ENCODE measurements at places on chromosomes 13 and 19. TPM values are rescaled to one million over a fixed set of nuclear protein-coding genes. Genes with fewer than 3 reads are reported as not detected.

- DNase-seq = no peak
Observed at GRCh38 chr19:44809577-44810233, 802 bp downstream of the BCAM start.

The KCTD12 gene
- polyA plus RNA-seq = 80.9 TPM

- DNase-seq = no peak
Observed at GRCh38 chr19:19538785-19539166, 711 bp downstream of the CILP2 start.

DNA sequence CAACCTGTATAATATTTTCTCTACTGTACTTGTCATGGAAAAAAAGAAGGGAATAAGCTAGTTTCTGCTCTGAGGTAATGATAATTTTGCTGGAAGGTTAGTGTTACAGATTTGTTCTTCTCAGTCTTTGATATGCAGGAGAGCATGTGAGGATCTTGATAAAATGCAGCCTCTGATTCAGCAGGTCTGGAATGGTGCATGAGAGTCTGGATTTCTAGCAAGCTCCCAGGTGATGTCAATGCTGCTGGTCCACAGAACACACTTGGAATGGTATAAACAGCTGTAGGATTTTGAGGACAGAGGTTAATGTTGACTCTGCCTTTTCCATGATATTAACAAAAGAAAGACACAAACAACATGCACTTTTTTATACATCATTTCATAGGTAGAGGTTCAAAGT, 173.6 kb downstream of the NDFIP2 start:
- DNase-seq = no peak

The AMH gene
- 0.43 TPM for polyA plus RNA-seq

GRCh38 chr19:19096641-19097627, 33.1 kb downstream of the SLC25A42 start:
- no peak for DNase-seq

- no peak for DNase-seq
Observed at GRCh38 chr19:46288896-46289588, 7.8 kb upstream of the HIF3A start.

DNA sequence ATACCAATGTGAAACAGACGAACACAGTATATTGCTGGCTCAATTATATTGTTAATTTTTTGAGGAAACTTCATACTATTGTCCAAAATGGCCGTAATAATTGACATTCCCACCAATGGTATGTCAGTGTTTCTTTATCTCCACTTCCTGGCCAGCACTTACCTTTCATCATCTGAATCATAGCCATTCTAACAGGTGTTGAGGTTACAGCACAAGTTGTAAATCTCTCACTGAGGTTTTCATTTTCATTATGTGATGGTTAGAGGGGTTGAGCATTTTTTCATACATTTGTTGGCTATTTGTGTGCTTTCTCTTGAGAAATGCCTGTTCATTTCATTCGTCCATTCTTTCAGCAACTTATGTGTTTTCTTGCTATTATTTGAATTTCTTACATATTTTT, 824.0 kb downstream of the UQCRFS1 start:
- no peak for DNase-seq

The ZNF625 gene
- 18.6 TPM for polyA plus RNA-seq

The AZU1 gene
- polyA plus RNA-seq = 2.2 TPM

DNA sequence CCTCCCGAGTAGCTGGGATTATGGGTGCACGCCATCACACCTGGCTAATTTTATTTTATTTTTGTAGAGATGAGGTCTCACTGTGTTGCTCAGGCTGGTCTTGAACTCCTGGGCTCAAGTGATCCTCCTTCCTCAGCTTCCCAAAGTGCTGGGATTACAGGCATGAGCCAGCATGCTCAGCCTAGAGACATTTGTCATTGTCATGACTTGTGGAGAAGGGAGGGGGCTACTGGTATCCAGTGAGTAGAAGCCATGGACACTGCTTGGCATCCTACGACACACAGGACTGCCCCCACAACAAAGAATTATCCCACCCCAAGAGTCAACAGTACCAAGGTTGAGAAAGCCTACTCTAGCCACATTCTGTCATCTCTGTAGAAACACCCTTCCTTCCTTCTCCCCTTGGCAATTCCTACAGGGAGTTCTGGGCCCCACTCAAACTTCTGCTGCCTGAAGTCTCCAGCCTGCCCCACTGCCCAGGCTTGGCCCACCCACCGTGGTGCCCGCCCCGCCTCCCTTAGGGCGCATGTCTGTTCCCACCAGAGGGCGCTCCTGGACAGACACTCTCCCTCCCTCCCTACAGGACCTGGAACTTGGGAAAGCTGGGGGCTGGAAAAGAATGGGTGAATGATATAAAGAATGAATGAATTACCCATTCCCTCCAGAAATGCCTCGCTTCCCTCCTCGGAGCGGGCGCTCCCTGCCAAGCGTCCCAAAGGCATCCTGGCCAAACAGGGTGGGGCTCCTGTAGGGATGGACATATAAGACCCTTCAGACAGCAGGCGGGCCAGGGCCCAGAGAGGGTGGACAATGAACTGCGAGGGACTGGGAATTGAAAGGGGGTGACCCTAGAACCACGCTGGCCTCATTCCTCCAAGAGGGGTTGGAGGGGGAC, 5.5 kb upstream of the EMP3 start:
- DNase-seq = no peak

The KLK11 gene
- polyA plus RNA-seq = not detected

DNA sequence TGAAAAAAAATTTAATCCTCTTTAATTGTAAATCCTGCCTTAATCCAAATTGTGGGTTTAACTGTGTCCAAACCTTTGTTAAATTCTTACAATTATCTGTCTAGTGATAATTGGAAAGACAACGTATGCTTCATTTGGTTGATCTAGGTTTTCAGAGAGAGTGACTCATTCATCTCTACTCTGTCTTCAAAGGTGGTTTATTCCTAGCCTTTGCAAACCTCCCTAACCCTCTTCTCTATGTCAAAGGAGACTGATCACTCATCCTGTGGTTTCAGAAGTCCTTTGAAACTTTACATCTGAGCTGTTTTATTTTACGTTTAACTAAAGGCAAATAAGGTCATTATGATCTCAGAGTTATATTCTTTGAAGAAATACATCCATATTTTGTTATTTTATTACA, 8.8 kb upstream of the OXGR1 start:
- DNase-seq = no peak

All from renal pelvis (tissue), 12 donors.